WTC11 (cell line): ENCODE measurements at places on chromosomes 12 and 14.

GRCh38 chr12:50215033-50215432 is 47.9 kb upstream of the CERS5 start:
- H3K27me3 ChIP-seq = no peaks in the 10 kb centered on the region
- no peak overlapping the region for H3K4me3 ChIP-seq
- peak overlapping the region; percentile 52; the same call in 1 of the 2 replicates for H3K27ac ChIP-seq
- DNase-seq = no peak

- no peak overlapping the region for H3K27ac ChIP-seq
- peaks cover 22% of the 10 kb centered on the region for H3K27me3 ChIP-seq
- H3K36me3 ChIP-seq = peaks cover 4% of the 10 kb centered on the region
- H3K4me1 ChIP-seq = peaks cover 40% of the 10 kb centered on the region
- no peak for DNase-seq
These were observed 154.0 kb upstream of the SSTR1 start for GRCh38 chr14:38053666-38054065.

- no peak overlapping the region for H3K27ac ChIP-seq
- no peak for DNase-seq
- peaks cover 11% of the 10 kb centered on the region for H3K4me1 ChIP-seq
- no peaks in the 10 kb centered on the region for H3K36me3 ChIP-seq
- H3K4me3 ChIP-seq = no peak overlapping the region
These were observed 128.6 kb downstream of the CRACR2A start for GRCh38 chr12:3624273-3624672.

GRCh38 chr14:66074537-66074936 is 411.6 kb upstream of the CCDC196 start:
- no peaks in the 10 kb centered on the region for H3K36me3 ChIP-seq
- peaks cover 12% of the 10 kb centered on the region for H3K4me1 ChIP-seq
- no peak overlapping the region for H3K27ac ChIP-seq
- no peak overlapping the region for H3K4me3 ChIP-seq

DNA sequence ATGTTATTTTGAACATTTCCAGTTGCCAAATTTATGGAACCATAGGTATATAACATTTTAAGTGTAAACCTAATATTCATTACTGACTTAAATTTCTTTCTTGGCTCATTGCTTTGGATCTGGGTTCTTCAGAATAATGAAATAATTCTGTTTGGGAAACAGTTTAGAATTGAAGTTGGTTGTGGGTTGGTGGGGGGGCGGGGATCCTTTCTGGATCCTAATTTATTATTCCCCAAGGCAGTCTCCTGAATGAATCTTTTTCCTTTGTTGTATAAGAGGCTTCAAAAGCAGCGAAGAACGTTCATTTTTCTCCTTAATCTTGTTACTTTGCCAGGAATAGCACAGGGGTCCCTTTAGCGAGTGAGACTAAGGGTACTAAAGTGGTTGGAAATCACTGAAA is 325.5 kb downstream of the FOXG1 start:
- no peak overlapping the region for H3K27ac ChIP-seq
- no peaks in the 10 kb centered on the region for H3K27me3 ChIP-seq
- DNase-seq = no peak
- H3K4me1 ChIP-seq = no peaks in the 10 kb centered on the region

DNA sequence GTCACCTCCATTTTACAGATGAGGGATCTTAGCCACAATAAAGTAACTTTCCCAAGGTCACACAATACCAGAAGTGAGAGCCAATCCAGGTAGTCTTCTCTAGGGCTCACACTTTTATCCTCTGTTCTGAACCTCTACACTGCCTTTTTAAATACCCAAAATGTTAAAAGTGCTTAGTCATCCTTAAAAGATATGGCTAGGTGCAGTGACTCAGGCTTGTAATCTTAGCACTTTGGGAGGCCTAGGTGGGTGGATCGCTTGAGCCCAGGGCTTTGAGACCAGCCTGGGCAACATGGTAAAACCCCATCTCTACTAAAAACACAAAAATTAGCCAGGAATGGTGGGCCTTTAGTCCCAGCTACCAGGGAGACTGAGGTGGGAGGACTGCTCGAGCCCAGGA is 104.1 kb upstream of the PPP4R3A start:
- H3K4me1 ChIP-seq = no peaks in the 10 kb centered on the region
- H3K36me3 ChIP-seq = peaks cover 18% of the 10 kb centered on the region
- H3K27ac ChIP-seq = no peak overlapping the region
- DNase-seq = no peak
- H3K4me3 ChIP-seq = no peak overlapping the region

GRCh38 chr14:73489481-73490175 is 1.1 kb upstream of the RIOX1 start:
- peak overlapping the region; percentile 57; the same call in 1 of the 2 replicates for H3K27ac ChIP-seq
- H3K27me3 ChIP-seq = no peaks in the 10 kb centered on the region
- DNase-seq = no peak
- H3K4me3 ChIP-seq = peak overlapping the region; percentile 37
- H3K36me3 ChIP-seq = peaks cover 13% of the 10 kb centered on the region

GRCh38 chr12:89349814-89350213 is 2.5 kb downstream of the DUSP6 start:
- H3K27me3 ChIP-seq = peaks cover 11% of the 10 kb centered on the region
- peaks cover 44% of the 10 kb centered on the region for H3K36me3 ChIP-seq
- peak overlapping the region; percentile 97 for H3K4me3 ChIP-seq
- DNase-seq = peak; percentile 41

DNA sequence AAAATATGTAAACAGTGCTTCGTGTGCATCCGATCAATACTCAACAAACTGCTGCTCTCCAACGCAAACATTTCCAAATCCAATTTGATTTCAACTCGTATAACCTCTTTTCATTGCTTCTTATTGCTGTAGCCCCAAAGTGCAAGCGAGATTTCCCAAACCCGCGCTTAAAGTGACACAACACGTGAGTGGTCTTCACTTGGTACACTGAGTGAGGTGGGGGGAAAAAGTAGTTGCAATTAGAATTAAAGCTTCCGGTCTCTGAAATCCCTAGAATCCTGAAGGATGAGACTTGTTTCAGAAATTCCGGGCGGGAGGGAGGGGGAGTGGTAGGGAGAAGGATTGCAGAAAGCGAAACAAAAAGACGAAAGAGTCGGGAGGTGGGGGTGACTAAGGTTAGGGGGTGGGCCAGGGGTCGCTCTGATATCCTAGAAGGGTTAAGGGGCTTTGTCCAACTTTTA is 387.5 kb downstream of the BCAT1 start:
- no peak overlapping the region for H3K27ac ChIP-seq
- H3K4me3 ChIP-seq = peak overlapping the region; percentile 94
- peaks cover 55% of the 10 kb centered on the region for H3K4me1 ChIP-seq
- no peaks in the 10 kb centered on the region for H3K36me3 ChIP-seq

GRCh38 chr12:132095520-132096409 is 48.4 kb downstream of the DDX51 start:
- no peak for DNase-seq
- peaks cover 45% of the 10 kb centered on the region for H3K36me3 ChIP-seq
- 0 out of 2 replicates have a peak, but pooled peaks cover 6% of the 10 kb centered on the region for H3K4me1 ChIP-seq
- H3K27ac ChIP-seq = peak overlapping the region; percentile 2
- no peak overlapping the region for H3K4me3 ChIP-seq
- H3K27me3 ChIP-seq = no peaks in the 10 kb centered on the region

DNA sequence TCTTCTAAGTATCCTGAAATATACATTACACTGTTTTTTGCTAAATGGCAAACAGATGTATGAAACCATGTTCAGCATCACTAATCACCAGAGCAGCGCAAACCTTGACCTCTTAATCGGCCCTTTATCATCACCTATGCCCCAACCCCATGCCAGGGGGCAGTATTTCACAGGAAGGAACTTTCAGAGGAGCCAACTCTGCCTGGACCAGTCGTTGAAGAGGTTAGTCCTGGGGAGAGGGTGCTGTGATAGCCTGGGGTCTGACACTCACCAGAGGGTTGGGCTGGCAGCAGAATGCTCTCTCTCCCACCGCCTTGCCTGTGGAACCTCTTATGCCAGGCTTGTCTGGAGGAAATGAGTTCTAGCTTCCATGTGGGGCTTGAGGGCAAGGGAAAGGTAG is 411.7 kb downstream of the TMEM117 start:
- no peaks in the 10 kb centered on the region for H3K36me3 ChIP-seq
- DNase-seq = peak; percentile 54
- no peaks in the 10 kb centered on the region for H3K4me1 ChIP-seq

GRCh38 chr12:123035841-123036240 is 55.4 kb downstream of the ARL6IP4 start:
- no peak overlapping the region for H3K27ac ChIP-seq
- DNase-seq = no peak
- no peak overlapping the region for H3K4me3 ChIP-seq
- no peaks in the 10 kb centered on the region for H3K36me3 ChIP-seq
- H3K4me1 ChIP-seq = no peaks in the 10 kb centered on the region
- no peaks in the 10 kb centered on the region; the same call in 1 of the 2 replicates for H3K27me3 ChIP-seq

DNA sequence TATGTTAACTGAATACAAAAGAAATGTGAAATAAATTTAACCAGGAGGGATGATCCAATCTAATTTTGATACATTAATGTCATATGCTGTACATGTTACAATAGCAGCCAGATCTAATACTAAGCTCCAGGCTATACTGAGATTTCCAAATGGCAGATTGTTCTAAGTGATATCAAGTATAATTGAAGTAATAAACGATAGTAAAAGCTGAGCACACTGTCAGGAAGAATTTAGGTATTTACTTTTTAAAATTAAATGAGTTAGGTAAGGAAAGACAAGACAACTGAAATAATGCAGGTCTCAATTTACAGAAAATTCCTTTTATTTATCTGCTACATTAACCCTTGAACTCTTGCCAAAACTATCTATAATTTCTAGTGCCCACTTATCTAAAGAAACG is 39.9 kb downstream of the INSM2 start:
- H3K27ac ChIP-seq = no peak overlapping the region
- no peak for DNase-seq
- H3K4me1 ChIP-seq = no peaks in the 10 kb centered on the region
- H3K4me3 ChIP-seq = no peak overlapping the region

GRCh38 chr14:34649344-34649743 is 19.4 kb upstream of the SNX6 start:
- H3K27me3 ChIP-seq = no peaks in the 10 kb centered on the region
- no peak for DNase-seq
- no peak overlapping the region for H3K4me3 ChIP-seq
- H3K27ac ChIP-seq = no peak overlapping the region
- no peaks in the 10 kb centered on the region for H3K36me3 ChIP-seq
- H3K4me1 ChIP-seq = no peaks in the 10 kb centered on the region

GRCh38 chr12:106106061-106106566 is 32.6 kb downstream of the NUAK1 start:
- 0 out of 2 replicates have a peak overlapping the region, but pooled peaks have one; percentile 17 for H3K27ac ChIP-seq
- H3K36me3 ChIP-seq = peaks cover 20% of the 10 kb centered on the region
- no peaks in the 10 kb centered on the region for H3K27me3 ChIP-seq
- no peak for DNase-seq
- H3K4me1 ChIP-seq = peaks cover 56% of the 10 kb centered on the region
- H3K4me3 ChIP-seq = no peak overlapping the region

DNA sequence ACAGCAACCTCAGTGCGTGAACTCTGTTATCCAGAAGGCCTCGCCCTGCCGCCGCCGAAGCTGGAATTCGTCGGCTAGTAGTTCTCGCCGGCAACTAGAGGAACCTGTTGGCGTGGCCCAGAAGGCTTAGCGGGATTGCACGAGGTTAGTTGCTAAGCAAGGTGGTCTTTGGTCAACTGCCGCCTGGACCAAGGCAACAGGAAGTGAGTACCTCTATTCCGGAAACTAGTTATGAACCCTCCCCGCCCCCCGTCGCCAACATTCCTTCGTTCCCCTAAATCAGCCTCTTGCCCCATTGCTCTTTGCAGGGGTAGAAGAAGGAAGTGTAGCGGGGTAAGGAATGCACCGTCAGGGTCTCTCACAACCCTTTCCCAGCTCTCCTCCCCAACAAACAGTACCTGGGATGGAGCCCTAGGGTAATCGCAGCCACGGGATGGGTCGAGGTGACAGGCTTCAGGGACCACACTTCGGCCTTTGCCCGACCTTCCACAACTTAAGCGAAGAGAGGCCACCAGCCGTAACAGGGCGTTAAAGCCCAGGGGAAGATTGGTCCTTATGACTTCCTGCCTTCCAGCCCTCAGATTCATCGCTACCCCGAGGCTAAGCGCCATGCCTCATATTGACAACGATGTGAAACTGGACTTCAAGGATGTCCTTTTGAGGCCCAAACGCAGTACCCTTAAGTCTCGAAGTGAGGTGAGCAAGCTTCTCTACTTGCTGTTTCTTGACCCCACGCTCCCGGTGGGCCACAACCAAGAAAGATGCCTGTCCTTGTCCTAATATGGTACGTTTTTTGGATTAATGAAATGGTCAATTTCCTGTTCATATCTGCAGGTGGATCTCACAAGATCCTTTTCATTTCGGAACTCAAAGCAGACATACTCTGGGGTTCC is at the start of gene GMPR2:
Gene GMPR2 (plus strand): TSS at position 285 of the 893 bp plus-strand sequence. CDS start 325 bp downstream, at position 610.
- peaks cover 28% of the 10 kb centered on the region for H3K36me3 ChIP-seq
- H3K27ac ChIP-seq = peak within 1 kb of the TSS; percentile 99
- peak within 1 kb of the TSS; percentile 99 for H3K4me3 ChIP-seq
- H3K4me1 ChIP-seq = peaks cover 22% of the 10 kb centered on the region

GRCh38 chr12:48442179-48442847 is 30.0 kb upstream of the ANP32D start:
- no peak overlapping the region for H3K27ac ChIP-seq
- peaks cover 7% of the 10 kb centered on the region for H3K4me1 ChIP-seq
- peak; percentile 16 for DNase-seq
- peaks cover 4% of the 10 kb centered on the region for H3K27me3 ChIP-seq
- H3K36me3 ChIP-seq = no peaks in the 10 kb centered on the region

GRCh38 chr12:80805106-80805505 is 88.4 kb downstream of the MYF5 start:
- no peak for DNase-seq
- no peak overlapping the region for H3K27ac ChIP-seq
- no peak overlapping the region for H3K4me3 ChIP-seq
- H3K27me3 ChIP-seq = no peaks in the 10 kb centered on the region
- H3K36me3 ChIP-seq = peaks cover 6% of the 10 kb centered on the region; the same call in 1 of the 2 replicates

- H3K4me3 ChIP-seq = no peak overlapping the region
- DNase-seq = no peak
- H3K27me3 ChIP-seq = no peaks in the 10 kb centered on the region
- H3K36me3 ChIP-seq = no peaks in the 10 kb centered on the region
- H3K4me1 ChIP-seq = no peaks in the 10 kb centered on the region
These were observed 262.5 kb upstream of the CAND1 start for GRCh38 chr12:67006610-67007009.

DNA sequence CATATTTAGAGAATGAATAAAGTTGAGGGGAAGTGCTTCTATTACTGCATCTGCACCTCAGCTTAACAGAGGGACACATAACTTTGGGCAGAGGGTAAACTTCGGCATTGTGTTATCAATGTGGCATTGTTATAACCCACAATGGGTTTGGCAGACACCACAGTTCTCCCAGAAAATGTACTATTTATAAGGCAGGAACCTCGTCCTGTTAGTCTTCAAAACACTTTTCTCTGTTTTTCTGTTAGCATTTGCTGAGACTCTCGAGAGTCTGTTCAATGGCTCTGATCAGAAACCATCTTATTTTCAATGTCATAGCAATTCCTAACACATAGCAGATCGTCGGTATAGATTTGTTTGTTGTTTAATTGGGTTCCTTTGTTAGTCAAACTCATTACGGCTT is 13.9 kb downstream of the PPP1R36 start:
- peaks cover 17% of the 10 kb centered on the region for H3K4me1 ChIP-seq
- H3K27ac ChIP-seq = no peak overlapping the region
- H3K27me3 ChIP-seq = no peaks in the 10 kb centered on the region; the same call in 1 of the 2 replicates
- H3K36me3 ChIP-seq = no peaks in the 10 kb centered on the region

DNA sequence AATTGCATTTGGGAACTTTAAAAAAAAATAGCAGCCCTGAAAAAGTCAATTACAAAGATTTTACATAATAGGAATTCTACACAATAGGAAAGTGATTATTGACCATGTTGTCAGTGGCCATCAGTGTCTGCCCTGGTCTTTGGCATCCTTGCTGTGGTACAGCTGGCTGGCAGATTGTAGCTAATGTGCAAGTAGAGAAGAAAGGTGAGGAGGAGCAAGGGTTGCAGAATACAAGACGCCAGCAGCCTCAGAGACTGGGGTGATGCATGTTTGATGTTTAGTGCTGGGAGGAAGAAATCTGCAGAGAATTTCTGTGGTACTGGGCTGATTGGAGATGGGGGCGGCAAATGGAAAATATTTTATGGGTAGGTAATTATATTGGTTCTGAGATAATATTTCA is 322.9 kb downstream of the TMEM117 start:
- H3K27me3 ChIP-seq = no peaks in the 10 kb centered on the region
- no peaks in the 10 kb centered on the region for H3K36me3 ChIP-seq
- no peak overlapping the region for H3K27ac ChIP-seq
- DNase-seq = no peak
